ENCODE measurements at places on chromosomes 12 and 14.

DNA sequence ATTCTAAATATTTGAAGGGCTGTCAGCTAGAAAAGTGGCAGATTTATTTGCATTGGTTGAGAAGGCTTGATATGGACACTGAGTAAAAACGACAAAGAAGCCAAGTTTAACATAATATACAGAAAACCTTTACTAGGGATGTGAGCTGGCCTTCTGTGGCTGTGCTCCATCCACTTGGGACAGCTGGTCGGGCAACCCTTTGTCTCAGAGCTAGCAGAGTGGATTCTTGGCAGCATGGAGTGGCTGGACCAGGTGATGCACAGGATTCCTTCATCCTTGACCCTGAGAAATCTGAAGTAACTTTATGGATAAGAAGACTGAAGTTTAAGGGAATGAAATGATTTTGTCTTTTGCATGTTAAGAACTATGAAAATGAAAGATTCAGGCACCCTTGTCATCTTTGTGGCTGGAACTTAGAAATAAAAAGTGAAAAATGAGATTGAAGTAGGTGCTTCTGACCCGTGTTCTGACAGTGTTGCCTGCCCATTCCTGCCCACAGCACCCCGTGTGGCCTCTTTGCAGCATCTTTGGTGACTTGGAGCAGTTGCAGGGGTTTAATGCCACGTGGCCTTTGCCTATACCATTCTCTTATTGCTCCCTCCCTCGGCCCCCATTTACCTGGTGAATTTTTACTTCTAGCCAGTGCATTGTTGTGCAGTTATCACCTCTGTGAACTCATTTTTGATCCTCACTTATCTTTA is 32.6 kb downstream of the PELI2 start:
- no peak for DNase-seq

DNA sequence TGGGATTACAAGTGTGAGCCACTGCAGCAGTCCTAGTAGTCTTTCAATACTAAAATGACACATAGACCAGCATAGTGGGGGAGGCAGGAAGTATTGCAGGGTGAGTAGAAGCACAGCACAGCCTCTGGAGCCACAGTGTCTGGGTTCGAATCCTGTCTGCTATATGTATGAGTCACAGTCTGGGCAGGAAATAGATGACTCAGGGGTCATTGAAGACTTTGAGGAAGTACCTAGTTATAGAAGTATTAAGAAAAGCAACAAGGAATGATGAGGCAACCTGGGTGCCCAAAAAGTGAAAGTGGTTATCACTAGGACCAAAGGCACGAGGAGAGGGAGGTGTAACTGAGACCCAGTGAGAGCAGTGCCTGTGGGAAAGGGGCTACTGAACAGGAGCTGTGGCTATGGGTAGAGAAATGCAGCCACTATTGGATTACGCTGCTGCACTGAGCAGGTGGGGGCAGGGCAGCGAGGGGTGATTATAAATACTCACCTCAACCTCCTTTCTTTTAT is 124.0 kb downstream of the PDE3A start:
- no peak for DNase-seq

GRCh38 chr14:97021001-97021400 is 223.8 kb downstream of the VRK1 start:
- no peak for DNase-seq

- no peak for DNase-seq
Observed at GRCh38 chr14:71187633-71188356, 280.5 kb downstream of the PCNX1 start.

DNA sequence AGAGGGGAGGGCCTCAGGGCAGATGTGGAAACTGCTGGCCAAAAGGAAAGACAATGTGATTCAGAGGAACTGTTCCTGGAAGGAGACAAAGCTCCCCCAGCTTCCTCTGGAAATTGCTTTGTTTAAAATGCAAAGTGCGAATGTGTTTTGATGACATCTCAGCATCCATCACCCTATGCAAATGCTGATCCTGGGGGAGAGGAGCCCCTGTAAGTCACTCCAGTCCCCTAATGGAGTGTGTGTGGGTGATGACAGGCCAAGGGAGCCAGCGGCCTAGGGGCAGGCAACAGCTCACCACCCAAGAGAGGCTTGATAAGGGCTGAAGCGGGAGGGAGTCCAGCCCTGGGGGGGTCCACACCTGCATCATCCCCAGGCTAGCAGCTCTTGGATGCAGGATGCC is 134.2 kb downstream of the ESRRB start:
- no peak for DNase-seq

GRCh38 chr12:104653730-104654664 is 197.2 kb downstream of the CHST11 start:
- DNase-seq = no peak

DNA sequence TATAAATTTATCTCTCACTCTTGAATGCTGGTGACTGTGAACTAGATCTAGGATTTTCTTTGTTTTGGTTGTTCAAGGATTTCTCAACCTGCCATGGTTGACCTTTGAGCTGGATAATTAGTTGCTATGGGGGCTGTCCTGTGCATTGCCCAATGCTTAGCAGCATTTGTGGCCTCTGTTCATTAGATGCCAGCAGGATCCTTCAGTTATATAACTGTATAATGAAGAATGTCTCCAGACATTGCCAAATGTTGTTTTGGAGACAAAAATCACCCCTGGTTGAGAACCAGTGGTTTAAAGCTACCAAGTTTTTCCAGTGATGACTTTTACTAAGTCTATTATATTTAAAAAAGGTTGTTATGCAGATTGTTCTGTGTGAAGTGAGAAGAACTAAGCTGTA is 147.9 kb upstream of the STXBP6 start:
- no peak for DNase-seq

GRCh38 chr12:113582521-113583218 is 111.0 kb upstream of the LHX5 start:
- DNase-seq = no peak

DNA sequence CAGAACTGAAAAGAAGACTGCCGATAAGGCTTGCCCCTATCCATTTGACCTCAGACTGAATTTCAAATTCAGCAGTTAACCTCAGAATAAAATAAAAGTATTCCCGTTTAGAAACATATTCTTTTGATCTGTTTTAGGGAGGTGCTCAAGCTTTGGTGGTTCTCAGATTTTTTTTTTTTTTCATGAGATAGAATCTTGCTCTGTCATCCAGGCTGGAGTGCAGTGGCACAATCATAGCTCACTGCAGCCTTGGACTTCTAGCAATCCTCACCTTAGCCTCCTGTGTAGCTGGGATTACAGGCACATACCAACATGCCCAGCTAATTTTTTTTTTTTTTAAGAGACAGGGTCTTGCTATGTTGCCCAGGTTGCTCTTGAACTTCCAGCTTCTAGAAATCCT is 15.5 kb downstream of the AEBP2 start:
- no peak for DNase-seq

- DNase-seq = no peak
Observed at GRCh38 chr12:84986586-84986985, 49.5 kb downstream of the TSPAN19 start.

DNA sequence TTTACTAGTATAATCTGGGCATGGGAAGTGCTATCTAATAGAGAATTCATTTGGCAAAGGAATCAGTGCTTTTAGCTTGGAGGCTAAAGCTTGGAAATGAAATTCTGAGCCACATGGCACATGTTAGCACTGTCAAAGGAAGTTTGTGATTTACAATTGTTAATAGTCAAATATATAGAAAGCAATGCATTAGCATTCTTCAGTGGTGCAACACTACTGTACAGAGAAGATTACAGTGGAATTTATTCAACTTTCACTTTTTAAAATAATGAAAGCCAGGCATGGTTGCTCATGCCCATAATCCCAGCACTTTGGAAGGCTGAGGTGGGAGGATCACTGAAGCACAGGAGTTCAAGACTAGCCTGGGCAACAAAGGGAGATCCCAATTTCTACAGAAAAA is 45.9 kb downstream of the PAX9 start:
- no peak for DNase-seq

- DNase-seq = no peak
Observed at GRCh38 chr14:64444984-64445845, 20.1 kb upstream of the AKAP5 start.

- no peak for DNase-seq
Observed at GRCh38 chr12:131808744-131809371, 19.3 kb upstream of the MMP17 start.

GRCh38 chr14:38517426-38517825 is 261.5 kb upstream of the CLEC14A start:
- DNase-seq = no peak

GRCh38 chr14:101187816-101188570 is 284.5 kb upstream of the RTL1 start:
- DNase-seq = no peak

DNA sequence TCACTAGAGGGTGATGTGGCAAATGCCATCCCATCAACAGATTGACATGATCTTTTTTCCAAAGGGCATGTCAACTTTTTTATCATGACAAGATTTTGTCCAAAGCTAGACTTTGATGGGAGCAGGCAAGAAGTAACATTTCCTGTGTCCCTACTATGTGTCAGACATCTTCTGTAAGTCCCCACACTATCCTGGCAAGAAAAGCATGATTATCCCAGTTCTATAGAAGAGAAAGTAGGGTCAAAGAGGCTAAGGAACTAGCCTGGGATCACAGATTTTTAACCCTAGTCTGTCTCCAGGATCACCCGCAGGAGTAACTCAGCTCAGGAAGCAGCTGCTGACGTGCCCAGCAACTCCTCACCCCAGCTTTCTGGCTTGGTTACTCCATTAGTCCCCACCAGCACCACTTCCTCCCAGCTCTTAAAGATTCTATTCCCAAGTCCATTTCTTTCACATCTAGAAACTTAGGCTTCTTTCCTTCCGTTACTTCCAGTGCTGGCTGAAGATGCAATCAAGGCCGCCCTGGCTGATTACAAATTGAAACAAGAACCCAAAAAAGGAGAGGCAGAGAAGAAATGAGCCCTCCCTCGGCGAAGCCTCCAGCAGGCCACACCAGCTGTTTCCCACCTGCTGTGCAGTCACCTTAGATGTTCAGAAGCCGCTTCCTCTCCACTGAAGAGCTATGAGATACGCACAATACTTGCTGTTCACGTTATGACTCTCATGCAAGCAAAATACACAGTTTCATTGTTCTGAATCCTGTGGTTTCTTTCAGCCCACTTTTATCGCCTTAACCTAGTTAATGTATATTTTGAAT is 6.2 kb downstream of the ISCU start:
- peak; percentile 23 for DNase-seq

GRCh38 chr12:130795906-130796305 is 43.1 kb downstream of the STX2 start:
- no peak for DNase-seq

GRCh38 chr14:103870891-103871595 is 23.7 kb upstream of the PPP1R13B start:
- no peak for DNase-seq

DNA sequence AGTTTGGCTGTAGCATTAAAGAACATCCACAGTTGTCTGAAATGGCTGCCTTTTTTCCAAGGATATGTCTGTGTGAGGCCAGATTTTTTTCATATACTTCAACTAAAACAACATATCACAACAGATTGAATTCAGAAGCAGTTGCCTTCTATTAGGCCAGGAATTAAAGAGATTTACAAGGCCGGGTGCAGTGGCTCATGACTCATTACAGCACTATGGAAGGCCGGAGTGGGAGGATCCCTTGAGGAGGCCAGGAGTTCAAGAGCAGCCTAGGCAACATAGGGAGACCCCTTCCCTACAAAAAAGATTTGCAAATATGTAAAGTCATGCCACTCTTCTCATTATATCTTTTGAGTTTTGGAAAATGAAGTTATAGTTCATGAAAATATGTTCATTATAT is 108.6 kb downstream of the KTN1 start:
- DNase-seq = no peak

DNA sequence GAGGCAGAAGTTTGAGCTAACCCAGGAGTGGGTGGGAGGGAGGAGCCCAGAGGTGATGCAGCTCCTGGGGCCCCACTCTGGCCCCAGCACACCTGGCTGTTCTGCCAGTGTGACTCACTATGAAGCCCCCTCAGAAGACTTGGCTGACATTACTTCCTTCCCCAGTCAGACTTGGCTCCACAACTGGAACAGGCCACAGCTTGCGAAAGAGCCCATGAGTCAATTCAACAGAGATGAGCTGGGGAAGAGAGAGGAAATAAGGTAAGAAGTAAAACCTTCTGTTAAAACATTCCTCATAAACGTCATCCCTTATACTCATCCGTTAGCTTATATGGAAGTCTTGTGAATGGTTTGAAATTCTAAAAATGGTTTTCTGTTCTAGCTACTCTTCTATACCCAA is 245.9 kb downstream of the ADAMTS20 start:
- no peak for DNase-seq

DNA sequence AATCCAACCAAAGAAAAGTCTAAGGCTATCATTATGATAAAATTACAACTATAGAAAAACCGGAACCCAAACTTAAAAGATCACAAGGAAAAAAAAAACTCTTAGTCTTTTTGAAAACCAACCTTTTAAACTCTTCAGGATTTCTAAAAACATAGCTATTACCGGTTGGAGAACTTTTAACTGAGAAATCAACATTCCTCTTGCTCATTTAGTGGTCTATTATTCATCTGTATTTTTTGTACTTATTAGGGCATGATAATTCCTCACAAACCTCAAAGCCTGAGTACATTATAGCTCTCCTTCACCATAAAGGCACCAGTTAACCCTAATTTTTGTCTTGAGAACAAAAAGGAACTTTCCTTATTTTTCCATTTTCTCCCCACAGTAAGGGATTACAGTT is 10.4 kb downstream of the LUM start:
- DNase-seq = no peak

GRCh38 chr12:126936181-126936851 is 1330.7 kb upstream of the TMEM132C start:
- DNase-seq = no peak

GRCh38 chr12:573232-573631 is 90.0 kb downstream of the NINJ2 start:
- DNase-seq = no peak

GRCh38 chr14:22822571-22823098 is 7.1 kb upstream of the MRPL52 start:
- peak; percentile 52 for DNase-seq

DNA sequence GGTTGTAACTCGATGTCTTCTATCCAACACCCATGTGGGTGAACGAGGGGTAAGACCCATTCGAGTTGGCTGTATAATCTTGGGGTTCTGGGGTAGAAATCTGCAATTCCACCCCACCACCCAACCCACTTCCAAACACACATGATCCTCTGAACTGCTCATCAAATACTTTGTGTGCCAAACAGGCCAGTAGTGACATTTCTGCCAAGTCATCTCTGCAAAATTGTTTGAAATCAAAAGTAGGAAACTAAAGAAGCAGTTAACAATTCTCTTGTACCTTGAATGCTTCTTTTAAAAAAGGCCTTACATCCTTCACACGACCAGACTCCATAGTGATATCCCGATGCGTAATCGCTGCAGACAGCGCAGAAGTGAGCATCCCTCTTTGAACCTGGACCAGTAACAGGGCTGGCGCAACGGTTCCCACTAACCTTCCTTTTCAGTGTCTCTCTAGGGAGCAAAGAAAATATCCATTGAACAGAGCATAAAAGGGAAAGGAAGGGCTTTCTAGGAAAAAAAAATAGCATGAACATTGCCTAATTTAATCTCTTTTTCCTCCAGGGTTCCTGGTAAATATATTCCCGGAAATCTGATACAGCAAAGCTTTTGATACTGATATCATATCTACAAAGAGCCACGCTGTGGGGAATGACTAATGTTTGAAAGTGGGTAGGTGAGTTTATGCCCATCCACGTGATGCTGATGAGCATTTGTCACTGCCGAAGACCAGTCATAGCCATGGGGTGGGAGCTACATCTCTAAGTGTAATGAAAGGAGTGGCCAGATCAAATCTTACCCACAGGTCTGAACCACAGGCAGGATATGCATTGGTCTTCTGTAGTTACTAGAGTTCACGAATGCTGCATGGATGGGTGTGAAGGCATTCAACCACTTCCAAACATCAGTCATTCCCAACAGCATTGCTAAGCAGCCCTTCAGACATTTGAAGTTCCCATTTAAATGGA is 14.2 kb downstream of the ESR2 start:
- DNase-seq = no peak

GRCh38 chr12:83210933-83211332 is 524.2 kb downstream of the TMTC2 start:
- DNase-seq = no peak

Data from effector CD8-positive, alpha-beta T cell (primary cell).